Kasumi-1 (cell line): ENCODE measurements at places on chromosomes 12 and 14.
A peak's percentile ranks its signal among the peaks of the same experiment; 100 is the strongest.

DNA sequence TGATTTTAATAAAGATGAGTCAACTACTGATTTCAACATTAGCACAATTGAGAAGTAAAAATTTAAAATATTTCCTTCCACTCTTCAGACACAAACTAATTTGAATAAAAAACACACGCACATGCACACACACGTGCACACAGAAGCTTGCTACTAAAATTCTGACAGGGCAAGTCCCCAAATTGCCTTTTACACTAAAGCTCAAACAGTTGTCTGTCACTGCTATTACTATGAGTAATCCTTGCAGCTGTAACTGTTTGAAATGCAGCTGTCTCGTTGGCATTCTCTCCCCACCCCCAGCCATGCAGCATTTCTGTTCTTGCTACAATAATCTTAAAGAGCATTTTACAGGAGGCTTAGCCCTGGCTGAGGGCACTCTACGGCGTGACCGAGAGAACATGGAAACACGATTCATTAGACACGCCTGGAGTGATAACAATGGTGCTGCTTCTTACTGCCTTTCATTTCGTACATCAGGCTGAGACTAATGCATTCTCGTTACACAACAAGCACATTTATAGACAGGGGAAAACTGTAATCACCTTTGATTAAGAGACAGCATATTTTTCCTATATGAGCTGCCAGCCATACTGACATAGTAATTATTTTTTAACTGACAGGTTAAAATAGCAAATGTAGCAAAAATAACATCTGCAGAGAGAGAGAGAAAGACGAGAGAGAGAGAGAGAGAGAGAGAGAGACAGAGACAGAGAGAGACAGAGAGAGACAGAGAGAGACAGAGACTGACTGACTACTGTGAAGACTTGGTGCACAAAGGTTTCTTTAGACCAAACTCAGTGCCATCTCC, 153.8 kb downstream of the MED13L start:
- peak; percentile 28 for DNase-seq

- peak; percentile 19 for DNase-seq
These were observed 9.2 kb downstream of the MYO1A start for GRCh38 chr12:57040750-57041149.

- DNase-seq, result no peak
These were observed 277.2 kb downstream of the SYT1 start for GRCh38 chr12:79141776-79142175.

- DNase-seq, result no peak
These were observed 42.0 kb downstream of the KITLG start for GRCh38 chr12:88538250-88538649.

DNA sequence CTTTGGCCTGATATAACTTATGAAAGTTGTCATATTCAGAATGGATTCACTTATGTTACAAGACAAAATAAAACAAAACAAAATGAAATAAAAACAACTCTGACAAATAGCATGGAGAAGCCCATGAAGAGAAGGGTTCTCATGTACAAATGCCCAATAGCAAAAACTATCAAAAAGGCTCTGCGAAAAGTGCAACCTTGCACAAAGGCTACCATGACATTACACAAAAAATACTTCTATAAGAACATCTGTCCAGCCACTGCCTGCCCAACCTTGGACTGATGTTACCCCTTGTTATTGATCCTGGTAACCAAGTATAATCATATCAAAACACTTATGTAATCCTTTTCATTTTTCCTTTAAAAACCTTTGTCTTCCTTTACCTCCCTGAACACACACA, 213.0 kb downstream of the ATP23 start:
- no peak for DNase-seq

DNA sequence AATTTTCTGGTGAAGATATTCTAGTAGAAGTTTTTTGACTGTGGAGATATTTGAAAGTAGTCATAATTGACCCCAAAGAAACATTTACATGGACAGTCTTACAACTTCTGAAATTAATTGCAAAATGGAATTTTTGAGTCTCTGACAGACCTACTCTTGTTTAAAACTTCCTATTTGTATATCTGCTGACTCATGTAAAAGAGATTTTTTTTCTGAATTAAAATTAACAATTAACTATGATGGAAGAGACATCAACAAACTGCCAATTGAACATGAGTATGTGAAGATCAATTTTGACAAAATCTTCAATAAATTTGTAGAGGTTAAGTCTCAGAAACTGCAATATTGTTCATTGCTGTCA, 108.5 kb upstream of the MAX start:
- no peak for DNase-seq

DNA sequence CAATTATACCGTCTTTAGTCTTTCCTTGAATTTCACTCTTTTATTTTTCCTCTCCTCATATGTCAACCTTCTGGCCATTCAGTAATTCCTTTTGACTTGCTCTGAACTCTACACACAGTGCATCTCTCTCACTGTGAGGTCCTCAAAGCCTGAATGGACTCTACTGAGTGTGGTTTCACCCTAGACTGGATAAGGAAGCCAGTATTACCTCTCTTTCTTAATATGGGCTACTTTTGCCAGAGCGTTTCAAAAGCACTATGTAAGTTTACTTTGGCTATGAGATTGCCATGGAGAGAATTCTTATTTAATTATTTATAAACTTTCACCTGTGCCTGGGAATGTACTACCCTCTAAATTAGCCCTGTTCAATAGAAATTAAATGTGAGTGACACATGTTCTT, 343.5 kb upstream of the DDHD1 start:
- no peak for DNase-seq

- DNase-seq, result no peak
These were observed 24.9 kb downstream of the SFSWAP start for GRCh38 chr12:131735476-131736445.

DNA sequence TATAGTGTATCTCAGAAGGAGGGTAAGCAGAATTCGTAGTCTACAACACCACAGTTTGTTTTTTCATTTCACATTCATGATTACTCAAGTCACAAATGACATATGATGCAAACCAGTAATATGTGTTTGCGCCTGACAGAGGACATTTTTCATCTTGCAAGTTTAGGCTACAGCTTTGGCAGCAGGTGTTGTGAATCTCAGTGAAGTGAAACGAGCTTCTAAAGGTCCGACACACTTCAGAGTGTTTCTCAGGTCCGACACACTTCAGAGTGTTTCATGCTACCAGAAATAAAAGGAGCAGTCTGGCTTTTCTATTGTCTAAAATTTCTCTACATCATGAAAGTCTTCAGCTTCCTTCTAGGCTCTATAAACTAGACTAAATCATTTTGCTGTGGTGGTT, 22.7 kb downstream of the CLEC14A start:
- no peak for DNase-seq

GRCh38 chr12:1553987-1554982, 40.1 kb downstream of the FBXL14 start:
- no peak for DNase-seq

GRCh38 chr12:123445388-123446332, 9.2 kb upstream of the RILPL2 start:
- no peak for DNase-seq

- DNase-seq, result peak; percentile 48
These were observed 510 bp downstream of the EIF2S1 start for GRCh38 chr14:67360470-67361206.

- DNase-seq, result no peak
These were observed 13.2 kb upstream of the OR11G2 start for GRCh38 chr14:20177433-20177974.

GRCh38 chr12:123690191-123690840, 19.4 kb downstream of the TCTN2 start:
- no peak for DNase-seq

- peak; percentile 23 for DNase-seq
These were observed 926.7 kb downstream of the GALC start for GRCh38 chr14:87066221-87066817.

DNA sequence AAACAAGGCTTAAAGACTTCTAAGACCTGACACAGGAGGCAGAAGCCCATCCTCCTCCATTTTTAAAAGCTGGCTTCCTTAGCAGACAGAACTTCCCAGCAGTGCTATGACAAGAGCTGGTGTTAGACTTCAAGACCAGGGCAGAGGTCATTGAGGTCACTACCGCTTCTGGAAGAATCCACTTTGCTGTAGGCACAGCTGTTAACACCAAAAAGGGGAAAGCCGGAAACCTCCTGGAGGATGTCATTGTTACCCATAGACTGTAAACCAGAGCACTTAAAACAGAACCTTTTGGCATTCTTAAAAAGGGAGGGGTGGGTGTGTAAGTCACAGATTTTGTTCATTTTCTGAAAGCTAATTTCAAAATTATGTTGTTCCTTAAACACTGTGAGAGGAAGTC, 445.7 kb downstream of the TMTC2 start:
- no peak for DNase-seq

DNA sequence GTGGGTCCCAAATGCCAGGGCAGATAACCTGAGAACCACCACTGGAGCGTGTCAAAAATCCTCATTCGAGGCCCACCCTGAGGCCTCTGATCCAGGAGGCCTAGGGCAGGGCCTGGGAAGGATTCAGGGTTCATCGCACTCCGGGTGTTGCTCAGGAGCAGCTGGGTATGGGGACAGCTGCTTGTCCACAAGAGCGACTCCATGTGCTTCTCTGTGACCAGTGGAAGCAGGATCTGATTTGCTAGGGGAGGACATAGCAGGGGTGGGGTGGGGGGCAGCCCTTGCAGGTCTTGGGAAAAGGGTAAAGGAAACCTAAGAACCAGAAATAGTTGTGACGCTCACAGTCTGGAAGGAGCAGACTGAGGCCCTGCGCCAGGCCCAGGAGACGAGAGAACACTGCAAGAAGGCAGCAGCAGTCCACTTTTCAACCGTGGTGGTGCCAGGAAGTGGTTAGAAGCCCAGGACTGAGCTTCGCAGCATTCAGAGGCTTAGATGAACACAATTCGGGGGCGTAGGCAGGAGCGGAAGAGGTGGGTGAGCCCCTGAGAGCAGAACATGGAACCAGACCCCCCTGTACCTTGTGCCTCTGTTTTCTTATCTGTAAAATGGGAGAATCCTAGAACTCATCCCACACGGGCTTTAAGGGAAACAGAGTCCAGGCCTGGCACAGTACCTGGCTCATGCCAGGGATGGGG, 33.7 kb downstream of the ITPK1 start:
- DNase-seq, result no peak

DNA sequence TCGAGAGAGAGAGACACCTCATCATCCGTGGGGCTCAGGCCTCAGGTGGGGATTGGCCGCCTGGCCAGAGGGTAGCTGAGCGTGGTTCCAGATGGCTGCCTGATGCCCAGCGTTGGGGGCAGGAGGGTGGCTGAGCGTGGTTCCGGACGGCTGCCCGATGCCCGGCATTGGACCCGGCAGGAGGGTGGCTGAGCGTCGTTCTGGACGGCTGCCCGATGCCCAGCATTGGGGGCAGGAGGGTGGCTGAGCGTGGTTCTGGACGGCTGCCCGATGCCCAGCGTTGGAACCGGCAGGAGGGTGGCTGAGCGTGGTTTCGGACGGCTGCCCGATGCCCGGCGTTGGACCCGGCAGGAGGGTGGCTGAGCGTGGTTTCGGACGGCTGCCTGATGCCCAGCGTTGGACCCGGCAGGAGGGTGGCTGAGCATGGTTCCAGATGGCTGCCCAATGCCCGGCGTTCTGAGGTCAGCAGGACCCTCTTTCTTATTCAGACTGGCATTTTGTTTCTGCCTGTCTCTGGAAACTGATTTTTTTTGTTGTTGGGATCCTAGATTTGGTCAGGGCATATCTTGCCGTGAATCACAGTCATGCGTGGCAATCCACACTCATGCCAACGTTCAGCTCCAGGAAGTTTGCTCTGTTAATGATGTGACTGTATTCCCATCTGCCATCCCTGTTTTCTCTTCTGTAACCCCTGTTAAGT, 40.7 kb downstream of the GALNT9 start:
- no peak for DNase-seq

GRCh38 chr12:40152783-40153383, 47.0 kb upstream of the SLC2A13 start:
- peak; percentile 65 for DNase-seq

- no peak for DNase-seq
These were observed 147.0 kb upstream of the NOS1 start for GRCh38 chr12:117508468-117508867.
